ENCODE measurements at places on chromosomes 2 and 18.
A peak's percentile ranks its signal among the peaks of the same experiment; 100 is the strongest.

GRCh38 chr18:64592246-64592645 lies 443.4 kb upstream of the LINC00305 start:
- no peak for DNase-seq

GRCh38 chr2:120732506-120733237 lies 3.0 kb upstream of the GLI2 start:
- DNase-seq, result no peak

DNA sequence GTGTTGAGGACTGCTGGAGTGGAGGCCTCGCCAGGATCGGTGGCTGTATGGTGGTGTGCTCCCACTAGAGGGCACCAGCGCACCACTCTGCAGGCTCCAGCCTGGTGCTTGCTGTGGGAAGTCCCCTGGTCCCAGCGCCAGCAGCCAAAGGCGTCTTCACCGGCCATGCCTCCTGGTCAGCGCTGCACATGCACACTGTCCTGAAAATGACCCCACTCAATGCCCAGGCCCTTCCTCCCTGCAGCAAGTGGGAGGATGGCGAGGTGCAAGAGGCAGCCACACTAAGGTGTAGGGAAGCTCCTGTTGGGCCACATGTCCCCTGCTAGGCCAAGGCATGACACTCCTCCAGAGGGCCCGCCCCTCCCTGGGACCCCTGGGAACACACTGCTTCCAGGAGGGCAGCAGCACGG lies 136.5 kb downstream of the CTIF start:
- peak; percentile 77 for DNase-seq

DNA sequence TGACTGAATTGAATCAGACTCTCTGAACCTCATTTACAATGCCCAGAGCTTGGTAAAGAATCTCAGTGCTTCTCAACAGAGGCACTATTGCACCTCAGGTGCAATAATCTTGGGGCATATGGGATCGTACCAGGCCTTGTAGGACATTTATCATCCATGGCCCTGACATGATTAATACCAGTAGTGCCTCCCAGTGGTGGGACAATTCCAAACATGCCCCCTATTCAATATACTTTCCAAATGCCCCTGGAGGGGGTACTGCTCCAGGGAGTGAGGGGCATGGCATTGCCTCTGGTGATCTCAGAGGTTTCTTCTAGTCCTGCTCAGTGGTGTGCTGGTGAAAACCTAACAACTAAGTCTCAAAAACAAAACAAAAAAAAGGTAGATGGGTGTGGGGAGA lies 174.9 kb upstream of the SMAD2 start:
- DNase-seq, result no peak

DNA sequence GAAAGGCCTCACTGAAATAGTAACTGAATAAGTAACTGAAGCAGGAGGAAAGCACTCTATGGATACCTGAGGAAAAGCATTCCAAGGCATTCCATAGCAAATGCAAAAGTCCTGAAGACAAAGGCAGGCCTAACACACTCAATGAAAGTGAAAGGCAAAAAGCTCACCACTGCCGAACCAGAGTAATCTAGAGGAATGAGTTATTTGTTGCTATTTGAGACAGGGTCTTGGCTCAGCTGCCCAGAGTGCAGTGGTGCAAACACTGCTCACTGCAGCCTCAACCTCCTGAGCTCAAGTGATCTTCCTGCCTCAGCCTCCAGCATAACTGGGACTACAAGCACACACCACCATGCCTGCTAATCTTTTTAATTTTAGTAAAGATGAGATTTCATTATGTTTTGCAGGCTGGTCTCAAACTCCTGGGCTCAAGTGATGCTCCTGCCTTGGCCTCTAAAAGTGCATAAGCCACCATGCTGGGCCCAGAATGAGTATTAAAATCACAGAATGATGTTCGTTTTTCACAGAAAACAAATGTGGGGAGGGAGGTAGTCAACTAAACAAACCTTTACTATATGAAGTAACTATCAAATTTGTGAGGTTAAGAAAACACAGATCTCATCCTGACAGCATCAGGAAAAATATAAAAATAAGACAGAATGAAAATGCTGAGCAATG lies 17.9 kb downstream of the PIAS2 start:
- DNase-seq, result no peak

- DNase-seq, result no peak
These were observed 183.8 kb downstream of the ANKRD44 start for GRCh38 chr2:197126630-197127352.

GRCh38 chr2:148132412-148132811 lies 111.5 kb downstream of the MBD5 start:
- DNase-seq, result no peak

DNA sequence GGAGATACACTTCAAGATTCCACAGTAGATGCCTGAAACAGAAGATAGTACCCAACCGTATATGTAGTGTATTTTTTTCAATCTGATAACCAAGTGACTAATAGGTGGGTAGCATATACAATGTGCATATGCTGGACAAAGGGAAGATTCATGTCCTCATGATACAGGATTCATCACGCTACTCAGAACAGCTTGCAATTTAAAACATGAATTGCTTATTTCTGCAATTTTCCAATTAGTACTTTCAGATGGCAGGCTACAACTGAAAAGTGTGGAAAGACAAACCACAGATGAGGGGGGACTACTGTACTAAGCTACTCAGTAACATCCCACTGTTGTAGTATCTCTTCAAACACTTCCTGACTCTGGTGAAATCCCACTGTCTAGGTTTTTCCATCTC lies 3.7 kb downstream of the IER3IP1 start:
- DNase-seq, result no peak

DNA sequence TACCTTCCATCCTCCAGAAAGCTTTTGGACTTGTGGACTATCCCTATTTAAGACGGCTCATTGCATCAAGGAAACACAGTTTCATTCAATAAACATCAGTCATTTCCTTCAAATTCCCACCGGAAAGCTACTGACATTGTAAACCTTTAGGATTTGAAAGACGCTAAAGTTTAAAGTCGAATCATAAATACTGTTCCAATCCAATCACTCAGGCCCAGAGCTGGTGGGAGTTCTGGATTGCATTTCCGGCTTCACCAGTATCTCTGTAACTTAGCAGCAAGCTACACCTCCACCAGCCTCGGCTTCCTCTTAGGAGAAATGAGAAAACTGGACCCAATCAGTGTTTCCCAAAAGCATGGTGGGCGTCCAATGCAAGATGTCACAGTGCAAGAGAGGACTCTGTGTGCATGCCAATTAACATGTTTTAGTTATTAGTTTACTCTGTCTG lies 1.6 kb downstream of the WDFY1 start:
- DNase-seq, result no peak

GRCh38 chr2:100013892-100014677 lies 128.3 kb downstream of the AFF3 start:
- peak; percentile 39 for DNase-seq

DNA sequence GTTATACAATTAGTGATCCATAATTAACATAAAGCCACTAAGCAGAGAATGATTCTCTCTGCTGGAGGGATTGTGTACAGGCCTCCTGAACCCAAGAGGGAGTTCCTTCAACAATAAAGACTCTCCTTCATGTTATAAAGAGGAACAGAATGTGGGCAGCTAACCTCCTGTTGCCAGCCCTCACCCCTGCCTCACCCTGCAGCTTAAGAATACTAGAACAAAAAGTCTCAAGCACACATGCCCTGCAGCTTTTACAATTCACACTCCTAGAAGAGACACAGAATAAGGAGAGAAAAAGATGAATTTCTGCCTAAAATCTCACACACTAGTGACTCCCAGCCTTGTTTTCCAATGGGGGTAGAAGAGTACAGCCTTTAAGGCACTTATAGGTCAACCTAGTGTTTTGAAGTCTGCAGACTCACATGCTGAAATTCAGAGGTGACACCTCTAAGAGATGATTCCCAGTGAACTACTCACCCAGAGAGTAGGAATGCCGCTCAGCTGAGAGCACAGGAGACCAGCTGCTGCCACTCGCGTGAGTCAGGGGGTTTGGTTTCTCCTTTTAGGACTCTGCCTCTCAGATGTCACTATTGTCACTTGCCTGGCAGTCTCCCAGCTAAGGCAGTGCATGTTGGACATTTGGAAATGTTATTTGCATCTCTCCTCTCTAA lies 32.5 kb upstream of the IL1RL1 start:
- no peak for DNase-seq

GRCh38 chr2:989781-990467 lies 39.3 kb downstream of the SNTG2 start:
- DNase-seq, result no peak

DNA sequence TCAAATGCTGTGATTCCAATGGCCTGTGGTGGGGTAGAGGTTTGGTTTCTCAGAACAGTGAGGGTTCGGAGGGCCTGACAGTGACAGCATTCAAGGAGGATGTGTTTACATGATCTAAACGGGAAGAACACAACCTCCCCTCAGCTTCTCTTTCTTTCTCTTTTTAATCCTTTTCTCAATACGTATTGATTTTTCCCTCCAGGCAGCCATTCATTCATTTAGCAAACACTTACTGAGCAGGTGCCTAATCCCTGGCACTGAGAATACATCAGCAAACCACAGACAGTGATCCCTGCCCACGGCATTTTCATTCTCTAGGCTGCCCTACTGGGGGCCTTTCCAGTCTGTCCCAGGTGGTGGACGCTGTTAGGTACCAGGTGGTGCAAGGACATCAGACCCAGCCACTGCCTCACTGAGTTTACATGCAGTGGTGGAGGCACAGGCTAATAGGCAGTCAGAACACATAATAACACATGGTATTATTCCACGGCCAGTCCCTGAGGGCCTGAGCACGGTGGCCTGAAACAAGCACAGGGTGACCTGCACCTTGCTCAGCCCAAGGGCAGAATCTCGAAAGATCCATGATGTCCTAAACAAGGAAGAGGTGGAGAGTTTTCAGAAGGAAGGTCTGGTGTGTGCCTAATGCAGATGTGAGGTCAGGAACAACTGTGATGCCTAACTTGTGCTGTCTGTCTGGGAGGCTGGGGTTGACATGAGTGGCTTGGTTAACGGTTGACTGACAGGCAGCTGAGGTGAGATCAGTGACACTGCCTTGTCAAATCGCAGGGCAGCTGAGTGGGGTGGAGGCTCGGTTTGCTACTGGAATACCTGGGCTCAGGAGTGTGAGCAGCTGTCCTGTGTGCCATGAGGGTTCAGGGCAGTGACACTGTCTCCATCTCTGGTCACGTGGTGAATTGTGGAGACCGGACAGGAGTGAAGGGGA lies 785.5 kb upstream of the HS6ST1 start:
- no peak for DNase-seq

DNA sequence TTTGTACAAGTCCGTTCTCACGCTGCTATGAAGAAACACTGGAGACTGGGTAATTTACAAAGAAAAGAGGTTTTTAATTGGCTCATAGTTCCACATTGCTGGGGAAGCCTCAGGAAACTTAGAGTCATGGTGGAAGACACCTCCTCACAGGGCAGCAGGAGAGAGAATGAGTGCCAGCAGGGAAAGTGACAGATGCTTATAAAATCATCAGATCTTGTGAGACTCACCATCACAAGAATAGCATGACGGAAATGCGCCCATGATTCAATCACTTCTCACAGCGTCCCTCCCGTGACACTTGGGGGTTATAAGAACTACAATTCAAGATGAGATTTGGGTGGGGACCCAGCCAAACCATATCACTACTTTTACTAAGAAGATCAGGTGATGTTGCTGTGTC lies 285.8 kb downstream of the TMX3 start:
- no peak for DNase-seq

DNA sequence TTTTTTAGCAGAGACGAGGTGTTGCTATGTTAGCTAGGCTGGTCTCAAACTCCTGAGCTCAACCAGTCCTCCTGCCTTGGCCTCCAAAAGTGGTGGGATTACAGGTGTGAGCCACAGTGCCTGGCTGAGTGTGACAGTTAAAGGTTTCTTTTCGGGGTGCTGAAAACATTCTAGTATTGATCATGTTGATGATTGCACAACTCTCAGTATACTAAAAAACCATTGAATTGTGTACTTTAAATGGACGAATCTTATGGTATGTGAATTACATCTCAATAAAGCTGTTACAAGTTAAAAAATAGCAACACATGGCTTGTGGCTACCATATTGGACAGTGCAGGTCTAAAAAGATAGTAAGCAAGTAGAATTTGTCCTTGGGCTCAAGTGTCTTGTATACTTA lies 22.3 kb downstream of the PAPOLG start:
- DNase-seq, result no peak

DNA sequence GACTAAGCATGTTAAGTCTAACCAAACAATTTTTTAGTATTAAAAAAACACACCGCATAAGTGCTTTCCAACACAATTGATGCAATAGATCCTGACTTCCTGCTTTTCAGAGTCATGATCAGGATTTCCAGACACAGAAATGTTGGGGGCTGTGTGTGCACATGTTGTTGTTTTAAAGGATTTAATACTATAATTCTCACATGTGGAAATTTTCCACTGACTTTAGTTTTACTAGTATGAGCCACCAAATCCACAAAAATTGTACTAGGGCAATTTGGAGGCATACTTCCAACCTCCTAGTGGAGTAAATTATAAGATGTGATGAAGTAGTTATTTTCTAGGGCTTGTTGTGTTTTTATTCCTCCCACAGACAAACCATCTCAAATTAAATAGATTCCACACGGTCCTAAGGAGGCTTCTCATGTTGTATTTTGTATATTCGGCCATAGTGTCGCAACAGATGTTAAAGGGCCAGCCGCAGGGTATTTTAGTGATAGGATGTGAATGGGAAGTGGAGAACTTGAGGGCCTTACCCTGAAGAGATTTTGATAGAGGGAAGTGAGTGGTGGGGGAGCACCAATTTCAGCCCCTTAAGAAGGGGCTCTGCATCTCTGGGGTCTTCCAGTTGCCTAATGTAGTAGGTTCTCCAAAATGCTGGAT lies 108.9 kb upstream of the KLF7 start:
- DNase-seq, result no peak

DNA sequence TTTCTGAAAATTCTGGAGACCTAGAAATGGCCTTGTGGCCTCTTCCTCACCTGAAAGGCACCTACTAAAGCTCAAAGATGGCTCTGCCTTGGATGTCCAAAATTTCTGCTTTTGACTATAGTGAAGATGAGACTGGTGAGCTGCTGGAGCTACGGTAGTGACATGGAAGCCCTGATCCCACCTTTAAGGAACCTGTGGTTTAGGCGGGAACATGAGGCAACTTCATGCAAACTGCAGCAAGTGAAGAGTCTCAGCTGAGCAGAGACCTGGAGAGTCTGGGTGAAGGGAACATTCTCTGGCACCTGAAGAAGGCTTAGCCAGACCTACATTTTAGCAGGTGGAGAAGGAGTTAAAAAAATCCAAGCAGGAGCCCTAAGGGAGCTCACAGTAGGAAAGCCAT lies 40.0 kb downstream of the GORASP2 start:
- DNase-seq, result no peak

- DNase-seq, result no peak
These were observed 40.8 kb downstream of the PAPOLG start for GRCh38 chr2:60796573-60797509.

DNA sequence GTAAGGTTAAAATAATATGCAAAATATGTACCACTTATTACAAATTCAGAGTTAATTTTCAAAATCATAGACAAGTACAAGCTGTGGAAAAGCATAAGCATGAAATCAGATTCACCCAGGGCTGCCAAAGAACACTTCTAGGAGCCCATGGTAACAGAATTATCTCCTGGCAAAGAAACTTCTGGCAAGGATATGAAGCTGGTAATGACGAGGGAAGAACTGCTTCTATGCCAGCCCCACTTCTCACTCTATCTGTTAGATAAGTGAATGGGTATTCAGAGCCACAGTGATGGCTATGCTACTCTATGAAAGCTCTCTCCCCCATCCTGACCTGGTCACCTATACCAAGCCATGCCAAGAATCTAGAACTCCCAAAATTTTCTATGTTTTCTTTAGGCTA lies 36.9 kb upstream of the PDE1A start:
- DNase-seq, result no peak

Measured in BE2C (cell line).